CD4-positive, alpha-beta T cell treated with Interleukin-6 at 100 ng/mL for 8 hours (primary cell): ENCODE measurements at places on chromosomes 7 and 10.

- DNase-seq = no peak
Observed at GRCh38 chr7:133167300-133167699, 85.4 kb upstream of the CHCHD3 start.

- DNase-seq = no peak
Observed at GRCh38 chr10:119769886-119770285, 44.0 kb downstream of the INPP5F start.

- no peak for DNase-seq
Observed at GRCh38 chr10:74593470-74593869, 232.9 kb upstream of the KAT6B start.

GRCh38 chr7:46279290-46279689 lies 358.2 kb upstream of the IGFBP3 start:
- DNase-seq = no peak

DNA sequence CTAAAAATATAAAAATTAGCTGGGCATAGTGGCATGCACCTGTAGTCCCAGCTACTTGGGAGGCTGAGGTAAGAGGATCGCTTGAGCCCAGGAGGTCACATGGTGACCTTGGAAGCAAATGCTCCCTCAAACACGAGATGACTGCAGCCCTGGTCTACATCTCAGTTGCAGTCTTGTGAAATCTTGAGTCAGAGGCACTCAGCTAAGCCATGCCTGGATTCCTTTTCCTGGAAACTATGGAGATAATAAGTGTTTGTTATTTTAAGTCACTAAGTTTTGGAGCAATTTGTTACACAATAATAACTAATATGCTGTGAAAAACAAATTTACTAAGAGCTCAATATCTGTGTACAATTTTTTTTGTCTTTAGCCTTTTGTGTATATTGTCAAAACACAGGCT lies 284.3 kb upstream of the KAT6B start:
- DNase-seq = no peak

DNA sequence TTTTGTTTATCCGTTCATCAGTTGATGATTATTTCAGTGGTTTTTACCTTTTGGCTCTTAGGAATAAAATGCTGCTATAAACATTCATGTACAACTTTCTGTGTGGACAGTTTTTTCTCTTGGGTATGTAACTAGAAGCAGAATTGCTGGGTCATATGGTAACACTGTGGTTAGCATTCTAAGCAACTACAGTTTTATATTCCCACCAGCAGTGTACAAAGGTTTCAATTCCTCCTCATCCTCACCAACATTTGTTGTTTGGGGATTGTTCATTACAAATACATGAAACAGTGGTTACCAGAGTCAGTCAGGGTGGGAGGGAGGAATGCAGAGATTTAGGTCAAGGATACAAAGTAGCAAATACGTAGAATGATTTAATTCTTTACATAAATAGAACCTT lies 97.0 kb downstream of the NPSR1 start:
- no peak for DNase-seq

- no peak for DNase-seq
Observed at GRCh38 chr10:114489521-114490310, 85.4 kb upstream of the AFAP1L2 start.
